ENCODE measurements at places on chromosomes 3 and 15.

- no peak for DNase-seq
Observed at GRCh38 chr3:9396301-9396631, 1.1 kb upstream of the SETD5 start.

- DNase-seq: no peak
Observed at GRCh38 chr15:94083467-94084052, 147.8 kb upstream of the MCTP2 start.

DNA sequence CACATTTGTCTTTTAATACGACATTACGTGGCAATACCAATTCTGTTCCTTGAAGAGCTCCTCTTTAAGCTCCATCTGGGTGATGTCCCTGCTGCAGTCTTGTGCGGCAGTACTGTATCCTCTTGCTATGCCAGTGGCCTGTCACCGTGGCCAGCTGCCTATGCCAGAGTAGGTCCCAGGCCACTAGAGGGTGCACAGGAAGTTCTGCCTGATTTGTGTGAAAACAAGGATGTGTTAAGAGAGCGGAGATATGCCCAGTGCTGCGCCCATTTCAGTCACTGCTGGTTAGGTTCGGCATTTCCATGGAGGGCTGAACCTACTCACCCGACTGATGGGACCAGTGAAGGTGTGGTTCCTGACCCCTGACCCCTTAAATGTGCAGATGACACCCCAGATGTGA, 25.2 kb downstream of the NIPA1 start:
- DNase-seq: peak; percentile 73

- DNase-seq: no peak
Observed at GRCh38 chr15:101506491-101506890, 17.0 kb upstream of the PCSK6 start.

GRCh38 chr15:47834093-47834492, 116.8 kb downstream of the SEMA6D start:
- DNase-seq: no peak

- no peak for DNase-seq
Observed at GRCh38 chr3:38805765-38806386, 10.1 kb downstream of the SCN10A start.

GRCh38 chr3:115448851-115449250, 174.5 kb upstream of the GAP43 start:
- DNase-seq: no peak

DNA sequence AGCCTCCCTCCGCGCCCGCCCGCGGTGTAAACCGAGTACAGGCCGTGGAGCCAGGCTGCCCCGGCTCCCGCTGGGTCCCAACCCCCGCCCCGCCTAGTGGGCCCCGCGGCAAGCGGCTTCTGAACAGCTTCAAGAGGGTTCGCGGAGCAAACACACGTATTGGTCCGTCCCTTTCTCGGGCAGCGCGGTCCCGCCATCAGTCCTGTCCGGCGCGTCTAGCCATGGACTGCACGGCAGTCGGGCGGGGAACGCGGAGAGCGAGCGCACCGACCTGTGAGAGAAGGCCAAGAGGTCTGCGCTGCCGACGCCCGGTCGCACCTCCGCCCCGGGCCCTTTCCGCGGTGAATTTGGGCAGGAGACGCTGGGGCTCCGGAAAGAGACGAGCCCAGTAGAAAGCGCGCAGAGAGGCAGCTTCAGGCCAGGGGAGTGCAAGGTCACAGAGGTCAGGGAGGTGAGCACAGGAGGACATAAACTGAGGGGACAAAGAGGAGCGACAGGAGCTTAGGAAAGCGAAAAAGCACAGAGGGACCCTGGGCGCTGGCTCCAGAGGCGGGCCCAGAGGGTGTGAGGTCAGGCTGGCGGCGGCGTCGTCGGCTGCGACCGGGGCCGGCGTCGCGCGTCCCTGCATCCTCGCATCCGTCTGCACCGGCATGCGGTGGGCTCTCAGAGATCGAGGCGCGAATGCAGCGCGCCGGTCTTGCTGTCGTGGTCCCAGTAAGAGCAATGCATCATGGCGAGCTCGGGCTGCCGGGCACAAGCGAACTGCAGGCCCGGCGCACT, 1.8 kb downstream of the FOXL2 start:
- no peak for DNase-seq

DNA sequence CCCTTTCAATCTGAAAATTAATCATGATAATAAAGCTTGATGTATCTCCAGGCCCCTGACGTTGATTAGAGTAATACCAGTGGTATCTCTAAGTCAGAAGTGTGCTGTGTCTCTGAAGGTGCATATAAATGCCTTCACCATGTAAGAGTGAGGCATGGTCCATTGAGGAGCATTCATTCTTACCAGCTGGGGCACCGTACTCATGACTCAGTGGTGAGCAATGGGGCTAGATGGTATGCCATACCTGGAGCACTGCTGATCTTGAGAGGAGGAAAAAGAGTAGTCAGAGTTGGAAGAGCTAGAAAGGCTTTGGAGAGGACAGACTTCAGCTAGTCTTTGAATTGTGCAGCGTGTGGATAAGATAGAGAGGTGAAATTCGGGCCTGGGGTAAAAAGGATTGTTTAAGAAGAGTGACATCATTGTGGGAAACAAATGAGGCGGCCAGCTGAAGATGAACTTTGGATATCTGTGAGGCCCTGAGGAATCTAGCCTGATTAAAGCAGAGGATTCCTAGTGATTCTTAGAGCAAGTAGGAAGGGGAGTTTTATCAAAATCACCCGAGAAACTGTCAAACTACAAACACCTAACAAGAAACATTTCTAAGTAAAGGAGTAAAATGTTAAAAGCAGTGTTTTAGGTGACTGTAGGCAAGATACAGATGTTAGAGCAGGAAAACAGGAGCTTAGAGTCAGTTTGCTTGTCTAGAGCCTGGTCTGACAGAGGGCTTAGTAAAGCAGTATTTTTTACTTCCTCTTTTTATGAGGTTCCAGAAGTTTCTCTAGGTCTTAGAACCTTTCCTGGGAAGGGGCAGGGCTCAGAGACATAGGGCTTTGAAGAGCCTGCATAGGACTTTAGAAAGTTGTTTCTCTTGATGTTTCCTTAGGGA, 13.6 kb downstream of the TMOD3 start:
- DNase-seq: no peak

DNA sequence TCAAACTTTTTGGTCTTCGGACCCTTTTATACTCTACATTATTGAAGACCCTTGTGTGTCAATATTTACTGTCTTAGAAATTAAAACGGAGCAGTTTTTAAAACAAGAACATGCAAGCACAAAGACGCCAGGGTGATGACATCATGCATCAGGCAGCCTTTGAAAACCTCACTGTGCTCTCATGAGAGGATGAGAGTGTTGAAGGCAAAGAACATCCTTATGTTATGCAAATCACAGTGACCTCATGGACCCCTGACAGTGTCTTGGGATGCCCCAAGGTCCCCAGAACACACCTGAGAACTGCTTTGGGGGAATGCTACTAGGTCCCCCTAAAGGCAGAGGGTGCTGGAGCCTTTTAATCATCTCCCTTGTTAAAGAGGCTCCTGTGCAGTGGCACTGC, 51.6 kb downstream of the CHDH start:
- no peak for DNase-seq

DNA sequence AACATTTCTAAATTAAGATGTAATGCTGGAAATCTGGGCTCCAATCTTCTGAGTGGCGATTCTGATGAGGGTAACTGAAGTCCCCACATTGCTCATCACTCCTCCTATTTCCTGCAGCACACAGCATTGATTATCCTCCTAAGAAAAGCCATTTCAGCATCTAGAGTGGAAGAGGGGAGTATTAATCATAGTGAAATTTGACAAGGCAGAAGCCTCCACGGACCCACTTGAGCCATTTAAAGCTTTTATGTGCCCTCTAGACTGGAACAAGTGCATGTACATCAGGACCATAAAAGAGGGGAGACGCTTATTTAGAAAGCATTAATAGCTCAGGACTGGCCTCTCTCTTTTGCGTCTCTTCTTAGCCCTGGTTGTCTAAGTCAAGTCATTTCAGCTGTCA, 25.8 kb downstream of the AQP9 start:
- no peak for DNase-seq

DNA sequence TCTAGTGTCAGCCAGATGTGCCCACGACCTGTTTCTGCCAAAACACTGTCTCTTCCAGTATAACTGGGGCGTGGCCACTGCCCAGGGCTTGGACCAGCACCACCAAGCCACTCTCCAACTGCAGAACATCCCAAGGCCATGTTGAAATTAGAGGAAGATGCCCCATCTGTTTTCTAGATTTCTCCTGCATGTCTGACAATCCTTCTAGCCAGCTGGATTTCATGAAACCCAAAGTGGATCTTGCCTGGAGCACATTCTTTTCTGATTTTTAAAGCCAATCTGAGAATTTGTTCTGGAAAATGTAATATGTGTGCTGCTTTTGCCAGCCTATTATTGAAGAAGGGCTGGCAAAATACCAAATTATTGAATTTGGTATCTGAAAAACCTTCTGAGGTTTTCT, 182.5 kb downstream of the SLCO3A1 start:
- DNase-seq: no peak

- no peak for DNase-seq
Observed at GRCh38 chr3:14587740-14588360, 47.7 kb upstream of the GRIP2 start.

DNA sequence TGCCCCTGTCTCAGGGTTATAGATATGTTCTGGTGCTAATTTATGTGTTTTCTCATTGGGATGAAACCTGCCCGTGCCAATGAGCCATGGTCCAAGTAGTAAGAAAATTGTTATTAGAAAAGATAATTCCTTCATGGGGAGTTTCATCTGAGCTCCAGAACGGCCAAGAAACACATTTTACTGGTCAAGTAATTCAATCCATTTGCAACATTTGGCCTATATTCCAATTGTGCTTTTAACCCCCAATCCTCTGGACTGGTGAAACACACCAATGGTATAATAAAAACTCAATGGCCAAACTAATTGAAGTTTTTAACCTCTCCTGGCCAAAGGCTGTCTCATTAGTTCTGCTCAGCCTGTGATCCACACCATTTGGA, 53.7 kb upstream of the XCR1 start:
- DNase-seq: no peak

DNA sequence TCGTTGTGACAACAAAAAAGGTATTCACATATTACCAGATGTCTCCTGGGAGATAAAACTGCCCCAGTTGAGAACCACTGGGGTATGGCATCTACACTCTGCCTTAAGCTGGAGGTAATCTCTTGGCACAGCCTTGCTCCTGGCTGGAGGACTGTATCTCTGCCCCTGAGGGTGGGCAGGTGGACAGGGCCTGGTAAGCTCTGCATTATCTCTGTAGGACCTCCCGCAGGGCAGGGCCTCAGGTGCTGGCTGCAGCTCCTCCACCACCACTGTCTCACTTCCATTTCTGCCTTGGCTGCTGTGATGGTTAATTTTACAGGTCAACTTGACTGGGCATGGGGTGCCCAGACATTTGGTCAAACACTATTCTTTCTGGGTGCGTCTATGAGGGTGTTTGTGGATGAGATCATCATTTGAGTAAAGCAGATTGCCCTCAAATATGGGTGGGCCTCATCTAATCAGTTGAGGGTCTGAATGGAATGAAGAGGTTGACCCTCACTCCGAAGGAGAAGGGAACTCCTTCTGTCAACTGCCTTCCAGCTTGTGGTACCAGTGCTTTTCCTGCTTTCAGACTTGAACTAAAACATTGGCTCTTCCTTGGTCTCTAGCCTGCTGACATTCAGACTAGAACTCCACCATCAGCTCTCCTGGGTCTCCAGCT, 9.8 kb upstream of the RHCG start:
- DNase-seq: no peak

- DNase-seq: no peak
Observed at GRCh38 chr3:18998069-18998468, 150.2 kb upstream of the KCNH8 start.

DNA sequence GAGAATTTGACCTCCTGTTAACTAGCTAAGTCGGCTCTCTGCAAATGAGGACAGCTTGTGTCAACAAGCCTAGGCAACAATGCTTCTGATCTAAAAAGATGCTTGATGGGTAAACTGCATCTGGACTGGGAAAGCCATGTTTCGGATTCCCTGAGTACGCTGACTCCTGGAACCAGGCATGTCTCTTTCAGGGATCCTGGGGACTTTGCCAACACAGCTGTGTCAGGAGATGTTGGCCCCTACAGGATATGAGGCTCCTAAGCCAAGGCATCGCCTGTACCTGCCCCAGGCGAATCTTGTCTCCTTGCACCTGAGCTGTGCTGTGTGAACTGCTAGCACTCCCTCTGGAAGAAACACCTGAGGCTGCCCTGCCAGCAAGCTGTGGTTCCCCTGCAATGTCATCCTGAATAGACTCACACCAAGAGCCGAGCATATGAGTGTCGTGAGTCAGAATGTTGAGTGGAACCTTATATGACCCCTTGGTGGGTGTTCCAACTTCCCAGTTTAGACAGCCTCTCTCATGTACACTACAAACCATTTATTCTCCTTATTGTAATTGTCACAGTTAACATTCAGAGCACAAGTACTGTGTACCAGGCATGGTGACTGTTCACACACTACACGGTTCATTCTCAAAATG, 17.0 kb downstream of the EOGT start:
- DNase-seq: no peak

DNA sequence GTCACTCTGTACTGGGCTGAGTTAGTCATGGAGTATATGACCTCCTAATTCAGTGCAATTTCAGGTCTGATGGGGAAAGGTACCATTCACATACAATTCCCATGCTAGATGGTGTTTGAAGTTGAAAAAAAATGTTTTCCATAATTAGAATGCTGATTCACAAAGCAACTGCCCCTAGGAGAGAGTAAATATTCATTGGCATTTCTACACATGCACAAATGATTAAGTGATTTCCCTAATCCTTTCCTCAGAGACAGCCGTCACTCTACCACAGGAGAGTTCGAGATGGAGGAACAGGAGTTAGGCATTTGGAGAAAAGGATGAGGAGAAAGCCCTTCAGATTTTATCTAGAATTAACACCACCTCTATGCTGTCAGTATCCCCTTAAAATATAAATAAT, 32.5 kb downstream of the GADL1 start:
- DNase-seq: no peak

GRCh38 chr15:75809986-75810750, 33.1 kb upstream of the UBE2Q2 start:
- DNase-seq: no peak

- DNase-seq: peak; percentile 98
Observed at GRCh38 chr3:160399125-160400029, at the start of the genes IFT80 and SMC4. Gene IFT80 (minus strand): TSS chr3:160399225. CDS start chr3:160384600, 14,625 bp downstream. Gene SMC4 (plus strand): TSS chr3:160399650. CDS start chr3:160400827, 1,177 bp downstream.

DNA sequence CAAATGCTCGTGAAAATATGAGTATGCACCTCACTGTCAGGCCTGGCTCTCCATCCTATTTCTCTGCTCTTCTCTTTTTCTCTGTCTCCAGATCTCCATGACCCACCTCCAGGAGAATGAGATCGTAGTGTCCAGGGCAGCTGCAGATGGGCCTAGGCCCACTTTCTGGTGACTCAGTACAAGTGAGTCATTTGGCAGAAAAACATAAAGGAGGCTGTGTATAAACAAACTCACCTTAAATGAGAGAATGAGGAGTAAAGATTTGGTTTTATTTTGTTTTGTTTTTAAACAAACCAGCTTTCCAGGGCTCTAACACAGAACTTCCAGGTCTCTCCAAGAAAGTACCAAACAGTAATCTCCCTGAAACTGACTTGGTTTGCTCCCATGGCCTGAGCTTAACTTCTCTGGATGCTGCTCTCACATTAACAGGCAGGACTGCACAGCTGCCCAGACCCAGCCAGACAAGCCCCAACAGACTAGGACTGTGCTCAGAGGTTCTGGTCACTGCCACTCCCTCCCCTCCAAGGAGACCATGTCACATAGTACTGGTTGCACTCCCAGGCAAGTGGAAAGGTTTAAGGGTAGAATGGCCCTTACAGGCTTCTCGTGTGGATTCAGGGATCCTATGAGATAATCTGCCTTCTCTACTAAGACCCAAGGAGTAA, 1.5 kb upstream of the HEG1 start:
- no peak for DNase-seq

- peak; percentile 96 for DNase-seq
Observed at GRCh38 chr3:122793568-122794416, at the start of gene HSPBAP1. Gene HSPBAP1 (minus strand): TSS chr3:122793831. CDS start chr3:122793680, 151 bp downstream.

Measured in posterior cingulate gyrus (tissue), 11 donors.